Astrocyte (in vitro differentiated cells and primary cell): ENCODE measurements at places on chromosomes 1 and 21. TPM values are rescaled to one million over a fixed set of nuclear protein-coding genes. Genes with fewer than 3 reads are reported as not detected.

Gene TSPAN1
- 1.7 and 2.2 TPM in 2 replicates for total RNA-seq

DNA sequence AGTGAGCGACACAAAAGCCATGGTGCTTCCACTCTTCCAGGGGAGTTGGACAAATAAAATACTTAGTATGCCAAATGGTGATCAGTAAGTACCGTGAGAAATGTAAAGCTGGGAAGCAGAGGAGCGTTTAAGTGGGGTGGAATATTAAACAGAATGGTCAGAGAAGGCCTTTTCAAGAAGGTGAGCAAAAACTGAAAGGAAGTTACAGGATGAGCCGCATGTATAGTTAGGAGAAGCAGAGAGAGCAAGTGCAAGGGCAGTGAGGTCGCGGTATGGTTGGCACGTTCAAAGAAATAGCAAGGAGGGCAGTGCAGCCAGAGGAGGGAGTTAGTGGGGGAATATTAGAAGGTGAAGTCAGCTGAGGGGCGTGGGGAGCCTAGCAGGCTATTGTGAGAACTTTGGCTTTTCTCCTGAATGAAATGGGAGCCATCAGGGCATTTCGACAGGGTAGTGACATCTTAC lies 748 bp upstream of the ATP6V0B start:
- no peak for DNase-seq

GRCh38 chr1:12649971-12650421 lies 6.1 kb downstream of the AADACL4 start:
- peak; percentile 90 for DNase-seq

Gene SH2D2A
- 0.89 and 1.1 TPM in 2 replicates for total RNA-seq

- DNase-seq = no peak
Observed at GRCh38 chr21:31194510-31195293, 149.4 kb downstream of the TIAM1 start.

Gene EPS15
- total RNA-seq = 66.6 and 70.6 TPM in 2 replicates

DNA sequence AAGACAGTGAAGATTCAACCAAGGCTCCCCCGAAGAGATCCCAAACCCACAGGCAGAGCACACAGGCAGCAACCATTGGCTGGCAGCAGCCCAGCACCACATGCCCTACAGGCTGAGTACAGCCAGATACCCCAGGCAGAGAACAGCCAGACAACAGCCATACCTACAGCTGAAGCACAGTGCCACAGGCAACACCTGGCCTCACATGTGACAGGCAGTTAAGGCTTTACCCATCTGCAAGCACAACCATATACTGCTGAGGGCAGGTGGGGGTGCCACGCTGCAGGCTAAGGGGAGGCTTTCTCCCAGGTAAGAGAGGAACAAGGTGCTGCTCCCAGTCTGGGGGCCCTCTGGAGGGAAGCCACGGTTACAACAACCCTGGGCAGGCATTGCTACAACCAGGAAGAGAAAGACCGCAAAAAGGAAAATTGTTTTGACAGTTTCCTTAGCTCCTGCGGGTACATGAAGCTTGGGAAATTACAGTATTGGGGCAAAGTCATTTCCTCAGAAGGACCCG lies 12.3 kb downstream of the CHIT1 start:
- no peak for DNase-seq

DNA sequence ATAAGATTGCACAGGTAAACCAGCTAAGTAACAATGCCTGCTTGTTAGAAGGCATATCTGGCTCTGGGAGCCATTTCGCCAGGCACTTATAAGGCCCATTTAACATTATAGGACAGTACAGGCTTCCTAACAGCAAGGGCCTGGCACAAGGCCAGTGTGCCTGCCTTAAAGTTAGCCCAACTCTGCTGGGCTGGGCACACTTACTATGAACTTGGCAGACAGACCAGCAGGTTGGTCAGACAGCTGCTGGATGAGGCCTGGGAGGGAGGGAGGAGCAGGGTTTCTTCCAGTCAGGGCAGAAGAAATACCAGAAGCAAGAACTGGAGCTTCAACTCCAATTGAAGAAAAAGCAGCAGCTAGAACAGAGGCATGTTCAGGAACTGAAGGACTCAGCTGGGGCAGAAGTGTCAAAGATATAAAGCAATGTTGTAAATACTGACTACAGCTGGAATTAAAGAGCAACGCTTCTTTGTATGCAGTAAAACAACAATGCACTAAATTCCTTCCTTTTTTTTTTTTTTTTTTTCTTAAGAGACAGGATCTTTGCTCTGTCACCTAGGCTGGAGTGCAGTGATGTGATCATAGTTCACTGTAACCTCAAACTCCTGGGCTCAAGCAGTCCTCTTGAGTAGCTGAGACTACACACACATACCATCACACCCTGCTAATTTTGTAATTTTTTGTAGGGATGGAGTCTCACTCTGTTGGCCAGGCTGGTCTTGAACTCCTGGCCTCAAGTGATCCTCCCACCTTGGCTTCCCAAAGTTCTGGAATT lies 4.9 kb downstream of the CACHD1 start:
- DNase-seq = no peak

DNA sequence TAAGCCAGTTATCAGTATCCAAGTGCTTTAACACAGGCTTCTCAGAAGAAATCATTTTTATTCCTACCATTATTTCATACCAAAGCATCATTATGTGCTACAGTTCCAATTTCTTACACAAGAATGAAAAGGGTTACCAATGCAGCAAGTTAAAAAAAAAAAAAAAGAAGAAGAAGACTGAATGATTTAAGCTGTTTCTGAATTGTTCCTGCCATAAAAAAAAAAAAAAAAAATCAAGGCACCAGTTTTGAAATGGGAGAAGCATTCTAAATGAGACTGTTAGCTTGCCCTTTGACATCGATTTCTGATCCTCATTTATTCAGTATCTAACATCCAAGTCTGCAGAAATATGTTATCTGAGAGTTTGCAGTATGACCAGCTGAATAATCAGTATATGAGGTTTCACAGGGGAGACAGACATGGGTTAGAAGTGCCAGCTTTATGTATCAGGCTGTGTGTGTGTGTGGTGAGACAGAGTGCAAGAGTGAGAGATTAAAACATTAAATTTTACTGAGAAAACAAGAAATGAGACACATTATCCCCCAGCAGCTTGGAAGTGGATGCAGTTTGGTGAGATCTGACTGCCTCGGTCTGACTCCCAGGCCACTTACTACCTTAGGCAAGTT lies 105.8 kb downstream of the COLGALT2 start:
- no peak for DNase-seq

- no peak for DNase-seq
Observed at GRCh38 chr21:45761704-45762103, 118.2 kb downstream of the PCBP3 start.

GRCh38 chr1:200081151-200081968 lies 53.9 kb downstream of the NR5A2 start:
- peak; percentile 21 for DNase-seq

Gene UBE2U
- not detected in 2 replicates for total RNA-seq
